Motor neuron (in vitro differentiated cells): ENCODE measurements at places on chromosomes 1 and 21. TPM values are rescaled to one million over a fixed set of nuclear protein-coding genes. Genes with fewer than 3 reads are reported as not detected.

DNA sequence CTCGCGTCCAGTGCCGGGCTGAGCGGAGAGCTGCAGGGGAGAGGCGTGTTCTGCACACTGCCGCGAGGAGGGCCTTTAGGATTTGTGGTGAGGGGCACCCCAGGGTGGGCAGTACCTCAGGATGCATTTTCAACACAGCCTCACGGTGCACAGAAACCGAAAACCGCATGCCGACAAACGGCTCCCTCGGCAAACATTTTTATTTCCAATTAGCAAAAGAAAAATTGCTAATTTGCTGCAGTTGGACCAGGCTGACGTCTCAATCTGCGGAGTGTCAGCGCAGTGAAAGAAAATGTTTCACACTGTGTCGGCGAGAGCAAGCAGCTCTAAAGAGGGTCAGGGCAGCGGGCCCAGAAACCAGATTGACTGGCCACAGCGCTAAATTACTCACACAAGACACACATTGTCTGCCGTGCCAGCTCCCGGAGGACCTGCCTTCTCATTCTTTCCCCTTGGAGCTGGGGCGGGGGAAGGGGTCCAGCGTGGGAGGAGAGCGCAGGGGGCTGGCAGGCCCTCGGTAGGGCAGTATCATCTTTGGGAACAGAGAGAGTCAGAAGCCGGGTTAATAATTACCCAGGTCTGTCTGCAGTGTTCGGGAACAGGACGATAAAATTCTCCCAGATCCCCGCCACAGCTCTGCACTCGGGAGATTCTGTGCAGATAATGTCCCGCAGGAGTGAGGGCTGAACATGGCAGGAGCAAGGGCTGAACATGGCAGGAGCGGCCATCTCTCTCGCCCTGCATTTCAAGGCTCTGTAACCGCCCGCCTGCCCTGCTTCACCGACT is 150.2 kb downstream of the PRDM16 start:
- peak; percentile 58 for ATAC-seq

DNA sequence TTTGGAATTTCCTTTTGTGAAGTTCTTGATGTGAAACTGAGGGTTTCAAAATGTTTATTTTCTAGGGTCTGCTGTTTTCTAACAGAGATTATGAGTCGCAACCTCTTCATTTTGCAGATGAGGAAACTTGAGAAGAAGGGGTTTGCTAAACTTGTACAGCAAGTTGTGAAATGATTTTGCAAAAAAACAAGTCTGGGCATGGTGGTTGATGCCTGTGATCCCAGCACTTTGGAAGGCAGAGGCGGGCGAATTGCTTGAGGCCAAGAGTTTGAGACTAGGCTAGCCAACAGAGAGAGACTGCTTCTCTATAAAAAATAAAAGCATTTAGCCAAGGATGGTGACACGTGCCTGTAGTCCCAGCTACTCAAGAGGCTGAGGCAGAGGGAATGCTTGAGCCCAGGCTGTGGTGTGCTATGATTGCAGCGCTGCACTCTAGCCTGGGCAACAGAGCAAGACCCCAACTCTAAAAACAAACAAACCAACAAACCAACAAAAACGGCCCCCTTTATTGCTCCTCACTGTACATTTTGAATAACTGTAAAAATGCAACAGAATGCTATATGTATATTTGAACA is 9.9 kb downstream of the TRIM67 start:
- ATAC-seq: peak; percentile 47

The CR1 gene
- not detected in 2 replicates for total RNA-seq

GRCh38 chr1:179817056-179817455 is 60.5 kb downstream of the TOR1AIP2 start:
- no peak for ATAC-seq

The GIPC2 gene
- total RNA-seq: 0.09 and 0.23 TPM in 2 replicates

The S100A5 gene
- total RNA-seq: not detected in 2 replicates

The C1QC gene
- total RNA-seq: 0.23 TPM in 1 of 2 replicates, not detected in the other

The MMEL1 gene
- 1.6 and 2.0 TPM in 2 replicates for total RNA-seq

- ATAC-seq: no peak
Observed at GRCh38 chr1:235351441-235351840, 15.8 kb upstream of the TBCE start.

DNA sequence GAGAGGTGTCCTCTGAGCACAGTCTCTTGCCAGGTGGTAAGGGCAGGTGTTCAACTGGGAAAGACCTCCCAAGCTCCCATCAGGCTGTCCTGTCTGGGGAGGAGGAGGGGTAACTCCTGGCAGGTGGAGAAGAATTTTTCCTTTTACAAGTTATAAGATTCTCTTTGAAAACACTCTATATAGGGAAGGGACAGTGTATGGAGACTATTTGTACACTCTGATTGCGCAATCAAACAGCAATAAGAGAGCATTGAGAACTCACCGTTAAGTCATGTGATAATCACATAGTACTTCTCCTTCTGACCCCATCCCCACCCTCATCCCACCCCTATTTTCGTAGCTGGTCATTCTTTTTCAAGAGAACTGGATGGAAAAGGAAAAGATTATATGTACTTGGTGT is 179.3 kb upstream of the ZNF644 start:
- no peak for ATAC-seq

DNA sequence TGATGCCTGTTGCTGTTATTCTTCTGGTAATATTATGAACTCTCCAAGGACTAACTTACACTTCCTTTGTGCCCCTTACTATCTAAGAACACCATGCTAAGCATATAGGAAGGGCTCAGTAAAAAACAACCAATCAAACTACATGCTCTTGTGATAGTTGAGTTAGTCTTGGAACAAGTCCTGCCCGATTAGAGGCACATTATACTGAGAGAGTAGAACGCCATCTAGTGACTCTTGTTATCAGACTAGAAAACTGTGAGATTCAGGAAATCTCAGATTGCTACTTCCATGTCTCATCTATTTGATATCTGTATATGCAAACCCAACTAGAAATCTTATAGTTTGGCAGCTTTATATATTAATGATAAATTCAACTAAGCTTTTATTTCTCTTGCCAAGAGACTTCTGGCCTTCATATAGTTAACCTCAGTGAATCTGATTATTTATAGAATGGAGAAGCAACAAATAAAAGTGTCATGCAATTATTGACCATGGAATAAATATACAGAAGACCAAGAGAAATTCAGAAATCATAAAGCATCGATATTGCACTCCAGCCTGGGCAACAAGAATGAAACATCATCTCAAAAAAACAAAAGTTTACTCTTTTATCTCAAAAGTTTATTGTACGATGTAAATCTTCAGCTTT is 7.8 kb upstream of the SRRM1 start:
- peak; percentile 43 for ATAC-seq

The SYNJ1 gene
- total RNA-seq: 7.3 and 9.3 TPM in 2 replicates

DNA sequence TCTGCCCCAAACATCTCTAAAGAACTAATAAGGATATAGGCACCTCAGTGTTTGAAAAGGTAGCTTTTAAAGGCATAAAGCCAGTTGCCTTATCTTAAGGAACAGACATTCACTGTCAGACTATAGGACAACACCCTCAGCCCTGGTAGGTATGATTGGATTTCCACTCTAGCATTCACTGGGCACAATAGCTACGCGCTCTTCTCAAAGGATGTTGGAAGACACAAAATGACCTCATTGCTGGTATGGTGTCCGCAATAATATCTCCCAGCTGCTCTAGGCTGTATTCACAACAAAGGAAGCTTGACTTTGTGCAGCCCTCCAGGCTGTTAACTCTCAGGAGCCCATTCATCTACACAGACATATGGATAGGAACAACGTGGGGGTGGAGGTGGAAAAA is 119.4 kb upstream of the CXADR start:
- ATAC-seq: no peak

The PKP1 gene
- not detected in 2 replicates for total RNA-seq

The GOLT1A gene
- 0.89 and 1.1 TPM in 2 replicates for total RNA-seq

DNA sequence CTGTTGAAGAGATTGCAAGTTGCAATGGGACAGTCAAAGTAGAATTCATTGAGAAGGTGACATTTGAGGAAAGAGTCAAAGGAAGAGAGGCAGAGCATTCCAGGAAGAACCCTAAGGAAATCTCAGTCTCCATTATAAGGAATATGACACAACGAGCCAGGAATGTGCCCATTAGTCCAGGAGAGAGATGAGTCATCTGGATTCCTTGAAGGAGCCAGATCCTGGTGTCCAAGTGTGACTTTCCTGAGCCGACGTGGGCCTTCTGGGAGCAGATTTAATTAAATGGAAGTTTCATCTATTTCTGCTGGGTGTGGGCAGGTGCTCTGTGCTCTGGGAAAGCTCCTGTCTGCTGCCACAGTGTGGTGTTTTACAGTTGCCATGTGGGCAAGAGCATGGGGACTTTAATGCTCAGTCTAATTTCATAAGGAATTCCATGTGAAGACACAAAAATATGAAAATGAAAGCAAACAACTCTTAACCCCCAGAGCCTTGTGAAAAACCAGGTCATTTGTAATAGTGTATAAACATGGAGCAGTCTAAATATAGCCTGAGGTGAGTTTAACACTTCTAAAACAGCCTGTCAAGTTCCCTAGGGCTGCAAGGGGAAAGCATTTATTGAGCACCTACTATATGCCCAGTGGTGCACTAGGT is 111.4 kb upstream of the ARTN start:
- ATAC-seq: peak; percentile 99

The AMPD1 gene
- total RNA-seq: 0.08 TPM in 1 of 2 replicates, not detected in the other

The WNT2B gene
- 4.3 TPM in 2 replicates for total RNA-seq

- ATAC-seq: no peak
Observed at GRCh38 chr1:179779645-179780272, 36.7 kb downstream of the FAM163A start.

- no peak for ATAC-seq
Observed at GRCh38 chr1:48889082-48889481, 112.4 kb upstream of the BEND5 start.
